Natural killer cell (primary cell): ENCODE measurements at places on chromosomes 3 and 15. TPM values are rescaled to one million over a fixed set of nuclear protein-coding genes. Genes with fewer than 3 reads are reported as not detected.

Gene ANKUB1
- total RNA-seq = not detected

- DNase-seq = no peak
Observed at GRCh38 chr15:74307827-74308811, 59.3 kb downstream of the CYP11A1 start.

Gene NR1I2
- 0.25 TPM for total RNA-seq

DNA sequence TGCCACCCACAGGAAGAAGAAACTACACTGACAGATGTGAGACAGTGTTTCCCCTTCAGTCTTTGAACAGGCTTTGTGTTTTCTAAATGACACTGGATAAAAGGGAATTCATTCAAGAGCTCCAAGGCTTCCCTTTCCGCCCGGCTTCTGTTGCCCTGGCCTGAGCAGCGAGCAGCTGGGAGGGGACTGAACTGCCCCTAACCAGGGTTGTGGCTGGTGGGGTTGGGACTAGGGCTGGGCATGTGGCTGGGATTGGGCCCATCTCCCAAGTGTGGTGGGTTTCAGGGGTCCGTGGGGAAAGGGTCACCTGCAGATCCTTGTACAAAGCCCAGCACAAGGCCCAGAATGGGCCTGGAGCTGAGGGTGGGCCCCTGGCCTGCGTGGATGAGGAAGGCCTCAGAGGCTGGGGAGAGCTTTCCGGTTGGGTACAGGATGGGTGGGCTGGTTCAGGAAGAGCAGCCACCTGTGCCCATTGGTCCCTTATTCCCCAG is 10.4 kb downstream of the VILL start:
- DNase-seq = no peak

Gene ST3GAL6
- total RNA-seq = 3.7 TPM

DNA sequence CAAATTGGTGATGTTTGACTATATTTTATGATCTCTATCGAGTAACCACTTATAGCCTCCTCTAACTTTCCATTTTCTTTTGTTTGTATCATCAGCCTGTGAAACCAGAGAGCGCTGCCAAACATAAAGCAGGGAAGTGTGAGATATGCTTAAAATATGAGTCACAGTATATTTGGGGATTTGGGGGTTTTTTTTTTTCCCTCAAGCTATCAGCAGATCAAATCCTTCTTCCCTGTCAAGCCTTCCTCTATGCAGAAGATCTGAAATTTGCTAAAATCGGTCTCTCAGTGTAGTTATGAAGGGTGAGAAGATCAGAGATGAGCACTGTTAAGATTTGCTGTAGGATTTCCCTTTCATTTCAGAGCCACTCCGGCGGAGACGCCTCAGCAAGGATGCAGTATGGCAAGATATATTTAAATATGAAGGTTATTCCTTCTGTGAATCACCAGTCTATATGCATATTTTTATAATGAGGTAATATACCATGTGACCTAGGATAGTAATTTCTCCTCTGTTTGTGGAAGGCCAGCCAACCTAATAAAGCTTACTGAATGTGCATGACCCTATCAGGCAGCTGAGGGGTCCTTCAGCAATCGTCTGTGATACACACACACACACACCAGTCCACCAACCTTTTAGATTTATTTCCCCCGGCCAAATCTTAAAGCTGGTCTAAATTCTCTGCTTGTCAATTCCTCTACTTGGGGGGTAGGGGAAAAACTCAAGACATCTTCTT is 474.1 kb downstream of the FOXP1 start:
- no peak for DNase-seq

DNA sequence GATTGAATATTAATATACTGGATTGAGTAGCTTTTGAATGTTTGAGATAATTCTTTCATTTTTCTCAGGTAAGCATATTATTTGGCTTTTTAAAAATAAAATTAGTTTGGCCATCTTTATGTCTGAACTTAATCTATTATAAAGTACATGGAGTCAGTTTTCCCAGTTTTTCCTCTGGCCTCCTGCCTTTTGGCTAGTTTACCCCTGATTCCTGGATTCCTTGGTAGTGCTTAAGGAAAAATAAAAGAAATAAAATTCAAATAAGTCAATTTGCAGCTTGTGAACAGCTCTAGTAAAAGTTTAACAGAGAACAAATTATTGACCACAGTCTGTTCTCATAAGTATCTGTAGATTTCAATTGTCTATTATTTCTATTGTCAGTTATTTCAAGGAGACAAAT is 89.4 kb downstream of the COL6A6 start:
- DNase-seq = no peak

Gene SLC12A1
- not detected for total RNA-seq

Gene ZPLD1
- total RNA-seq = not detected

- DNase-seq = no peak
Observed at GRCh38 chr3:3765661-3766060, 33.6 kb upstream of the LRRN1 start.

Gene ZNF662
- total RNA-seq = 2.7 TPM

DNA sequence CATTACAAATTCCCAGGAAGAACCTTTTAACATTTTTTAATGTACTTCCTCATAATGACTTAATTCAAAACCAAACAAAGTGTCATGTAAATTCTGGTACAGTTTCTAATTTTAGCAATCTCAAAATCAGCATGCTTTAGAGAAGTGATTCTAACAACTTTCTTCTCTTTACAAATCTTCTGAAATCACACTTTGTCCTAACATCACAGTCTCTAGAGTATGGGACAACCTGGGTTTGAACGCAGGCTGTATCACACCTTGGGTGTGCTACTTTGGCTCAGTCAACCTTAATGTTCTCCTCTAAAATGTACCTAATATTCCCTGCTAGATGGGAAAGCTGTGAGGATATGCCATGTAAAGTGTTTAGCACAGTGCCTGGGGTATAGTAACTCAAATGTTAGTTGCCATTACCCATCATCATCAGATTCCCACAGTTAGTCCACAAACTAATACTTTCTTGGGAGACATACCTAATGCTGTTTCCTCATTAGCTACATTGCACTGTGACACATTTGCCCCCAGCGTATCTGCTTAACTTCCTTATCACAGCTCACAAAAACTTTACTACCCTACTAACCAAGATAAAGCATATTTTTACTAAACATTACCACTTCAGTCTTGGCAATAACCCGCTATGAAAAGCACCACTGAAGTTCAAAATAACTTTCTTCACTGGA is 3.1 kb downstream of the TSPAN3 start:
- DNase-seq = no peak

- no peak for DNase-seq
Observed at GRCh38 chr3:140545197-140545596, 132.7 kb upstream of the TRIM42 start.

DNA sequence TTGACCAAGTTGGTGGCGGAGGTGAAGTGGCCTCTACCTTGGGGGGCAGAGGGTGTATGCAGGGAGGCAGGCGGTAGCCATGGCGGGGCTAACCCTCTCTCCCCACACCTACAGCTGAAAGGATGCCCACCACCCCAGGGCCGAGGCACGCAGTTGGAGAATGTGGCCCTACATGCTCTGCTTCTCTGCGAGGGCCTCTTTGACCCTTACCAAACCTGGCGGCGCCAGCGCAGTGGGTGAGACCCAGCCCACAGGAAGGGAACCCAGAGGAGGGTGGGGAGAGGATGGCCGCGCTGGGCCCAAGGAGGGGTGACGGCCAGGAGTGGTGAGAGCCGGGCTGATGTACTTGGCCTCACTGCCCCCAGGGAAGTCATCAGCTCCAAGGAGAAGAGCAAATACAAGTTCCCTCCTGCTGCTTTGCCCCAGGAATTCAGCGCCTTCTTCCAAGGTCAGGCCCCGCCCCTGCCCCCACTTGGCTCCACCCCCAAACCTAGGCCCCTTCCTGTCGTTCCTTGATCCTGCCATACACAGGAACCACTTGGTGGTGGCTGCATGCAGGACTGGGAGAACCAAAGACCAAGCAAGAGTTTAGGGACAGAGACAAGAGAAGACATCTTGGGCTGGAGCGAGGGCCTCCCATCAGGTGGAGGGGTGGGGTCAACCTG is 9.8 kb downstream of the NBEAL2 start:
- DNase-seq = no peak

Gene CD96
- total RNA-seq = 166 TPM

Gene PPIB
- 298 TPM for total RNA-seq

GRCh38 chr15:58764468-58764867 is 6.6 kb upstream of the MINDY2 start:
- DNase-seq = no peak

GRCh38 chr3:126342991-126343648 is 14.1 kb downstream of the KLF15 start:
- DNase-seq = peak; percentile 5

- no peak for DNase-seq
Observed at GRCh38 chr15:101137312-101137940, 114.4 kb downstream of the CHSY1 start.

- DNase-seq = no peak
Observed at GRCh38 chr15:42010434-42010833, 10.4 kb downstream of the PLA2G4E start.

DNA sequence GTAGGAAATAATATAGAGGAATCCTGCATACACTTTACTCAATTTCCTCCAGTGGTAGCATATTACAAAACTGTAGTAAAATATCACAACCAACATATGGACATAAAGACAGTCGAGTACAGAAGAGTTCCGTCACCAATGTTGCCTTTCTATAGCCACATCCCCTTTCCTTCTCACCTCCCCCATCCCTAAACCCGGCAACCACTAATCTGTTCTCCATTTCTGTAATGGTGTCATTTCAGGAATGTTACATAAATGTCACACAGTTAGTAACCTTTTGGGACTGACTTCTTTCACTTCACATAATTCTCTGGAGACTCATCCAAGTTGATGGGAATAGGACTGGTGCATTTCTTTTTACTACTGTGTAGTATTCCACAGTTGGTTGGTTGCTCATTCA is 41.4 kb upstream of the ATG7 start:
- DNase-seq = no peak

Gene TMEM108
- total RNA-seq = not detected

DNA sequence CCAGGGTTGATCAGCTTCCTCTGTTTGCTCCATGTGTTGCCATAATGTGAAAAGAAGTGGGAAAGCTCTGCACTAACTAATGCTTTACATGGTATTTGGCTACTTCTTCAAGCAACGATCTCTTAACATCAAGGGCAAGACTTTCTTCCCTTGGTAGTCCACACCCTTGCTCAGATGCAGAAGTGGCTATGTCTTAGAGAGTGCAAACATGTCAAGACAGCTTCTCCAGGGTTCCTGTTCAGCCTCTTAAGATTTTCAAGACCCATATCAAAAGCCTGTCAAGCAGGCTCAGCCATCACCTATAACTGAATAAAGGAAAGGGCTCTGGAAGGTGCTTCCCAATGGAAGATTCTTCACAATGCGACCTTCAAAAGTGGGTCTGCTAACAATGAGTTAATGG is 64.8 kb upstream of the CSTA start:
- no peak for DNase-seq

Gene CHST2
- total RNA-seq = 113 TPM

DNA sequence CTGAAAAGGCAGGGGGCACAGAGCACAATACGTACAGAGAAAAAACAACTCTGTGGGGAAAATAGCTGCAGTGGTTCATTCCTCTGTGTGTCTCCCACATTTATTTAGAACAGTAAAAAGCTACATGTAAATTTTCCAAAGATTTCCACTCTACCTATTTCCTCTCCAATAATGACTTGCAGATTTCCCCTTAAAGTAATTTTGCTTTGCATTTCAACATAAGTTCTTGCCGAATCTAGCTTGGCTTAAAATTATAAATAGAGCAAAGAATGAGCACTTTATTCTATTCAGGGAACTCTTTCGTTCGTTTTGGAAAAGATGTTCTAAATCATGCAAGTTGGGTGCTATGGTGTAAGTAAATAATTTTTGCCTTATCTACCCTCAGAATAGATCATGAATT is 58.2 kb upstream of the NR2E3 start:
- DNase-seq = no peak

Gene SLC22A14
- total RNA-seq = not detected

GRCh38 chr3:171255236-171255806 is 204.9 kb downstream of the TNIK start:
- no peak for DNase-seq

- no peak for DNase-seq
Observed at GRCh38 chr3:177499779-177500423, 302.6 kb upstream of the TBL1XR1 start.

Gene RYK
- total RNA-seq = 56.8 TPM

- no peak for DNase-seq
Observed at GRCh38 chr3:11552289-11553264, 91.1 kb downstream of the VGLL4 start.

Gene FOXL2NB
- total RNA-seq = not detected

GRCh38 chr3:128456776-128457715 is 9.6 kb downstream of the DNAJB8 start:
- no peak for DNase-seq

GRCh38 chr3:195931582-195932273 is 23.4 kb upstream of the TNK2 start:
- no peak for DNase-seq

GRCh38 chr15:78550815-78551214 is 10.6 kb downstream of the PSMA4 start:
- DNase-seq = no peak

DNA sequence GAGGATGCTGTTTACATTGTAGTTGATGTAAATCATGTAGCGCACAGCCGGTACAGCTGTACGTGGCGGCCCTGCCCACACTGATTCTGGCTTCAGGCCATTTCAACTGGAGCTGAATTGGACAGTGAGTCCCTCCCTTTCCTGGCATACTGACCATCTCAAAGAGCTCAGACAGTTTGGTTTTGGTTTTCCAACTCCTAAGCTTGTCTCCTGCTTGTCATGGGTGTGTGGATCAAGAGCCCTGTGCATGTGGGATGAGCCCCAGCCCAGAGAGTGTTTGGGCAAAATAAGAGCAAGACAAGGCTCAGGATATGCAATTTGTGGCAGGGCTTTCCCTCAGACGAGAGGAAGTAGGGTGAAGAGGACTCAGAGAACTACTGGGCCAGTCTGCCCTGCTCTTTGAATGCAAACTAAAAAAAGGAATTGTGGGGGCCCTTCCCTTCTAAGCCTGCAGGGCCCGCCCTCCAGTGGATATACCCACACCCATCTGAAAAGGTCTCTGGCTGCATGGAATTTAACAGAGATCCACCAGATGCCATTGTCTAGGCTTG is 13.3 kb downstream of the ITGA11 start:
- DNase-seq = no peak

Gene CPNE9
- total RNA-seq = 0.49 TPM

- DNase-seq = no peak
Observed at GRCh38 chr3:167777356-167777755, 41.8 kb downstream of the SERPINI1 start.

DNA sequence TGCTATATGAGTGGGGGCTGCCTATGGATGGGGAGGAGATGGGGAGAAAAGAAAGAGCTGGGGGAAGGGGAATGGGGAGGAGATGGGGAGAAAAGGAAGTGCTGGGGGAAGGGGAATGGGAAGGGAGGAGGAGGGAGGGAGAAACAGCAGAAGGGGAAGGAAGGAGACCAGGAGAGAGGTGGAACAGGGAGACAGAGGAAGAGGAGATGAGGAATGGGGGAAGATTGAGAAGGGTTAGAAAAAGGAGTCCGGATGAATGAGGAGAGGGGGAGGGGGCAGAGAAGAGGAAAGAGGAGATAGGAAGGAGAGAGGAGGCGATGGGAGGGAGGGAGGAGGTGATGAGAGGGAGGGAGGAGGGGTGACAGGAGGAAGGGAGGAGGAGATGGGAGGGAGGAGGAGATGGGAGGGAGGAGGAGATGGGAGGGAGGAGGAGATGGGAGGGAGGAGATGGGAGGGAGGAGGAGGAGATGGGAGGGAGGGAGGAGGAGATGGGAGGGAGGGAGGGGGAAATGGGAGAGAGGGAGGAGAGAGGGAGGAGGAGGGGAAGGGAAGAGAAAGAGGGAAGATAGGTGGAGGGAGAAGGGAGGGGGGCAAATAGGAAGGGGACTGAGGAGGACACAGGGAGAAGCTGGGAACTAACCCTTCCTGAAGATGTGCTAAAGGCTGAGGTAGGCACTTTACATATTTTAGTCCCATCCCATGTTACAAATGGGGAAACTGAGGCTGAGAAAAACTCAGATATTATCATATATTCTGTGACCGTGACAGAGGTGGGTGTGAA is 6.6 kb upstream of the BCL2L10 start:
- DNase-seq = no peak
